Common myeloid progenitor, CD34-positive (primary cell): ENCODE measurements at places on chromosomes 1 and 21.

DNA sequence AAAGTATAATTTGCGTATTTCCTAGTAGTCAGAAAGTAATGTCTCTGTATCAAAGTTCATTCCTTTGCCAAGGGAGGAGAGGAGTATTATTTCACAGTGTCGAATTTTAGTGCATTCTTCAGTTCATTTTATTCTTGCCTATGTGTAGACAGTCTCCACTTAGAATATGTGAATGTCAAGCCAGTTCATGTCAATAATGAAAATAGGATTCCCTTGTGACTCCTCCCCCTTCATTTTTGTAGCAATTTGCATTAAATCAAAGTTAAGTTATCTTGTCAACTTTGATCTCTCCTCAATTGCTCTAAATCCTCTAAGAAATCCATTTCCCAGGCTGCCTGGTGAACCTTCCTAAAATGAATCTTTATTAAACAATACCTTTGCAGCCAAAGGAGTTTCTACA lies 179.1 kb downstream of the SLC44A5 start:
- DNase-seq, result no peak

DNA sequence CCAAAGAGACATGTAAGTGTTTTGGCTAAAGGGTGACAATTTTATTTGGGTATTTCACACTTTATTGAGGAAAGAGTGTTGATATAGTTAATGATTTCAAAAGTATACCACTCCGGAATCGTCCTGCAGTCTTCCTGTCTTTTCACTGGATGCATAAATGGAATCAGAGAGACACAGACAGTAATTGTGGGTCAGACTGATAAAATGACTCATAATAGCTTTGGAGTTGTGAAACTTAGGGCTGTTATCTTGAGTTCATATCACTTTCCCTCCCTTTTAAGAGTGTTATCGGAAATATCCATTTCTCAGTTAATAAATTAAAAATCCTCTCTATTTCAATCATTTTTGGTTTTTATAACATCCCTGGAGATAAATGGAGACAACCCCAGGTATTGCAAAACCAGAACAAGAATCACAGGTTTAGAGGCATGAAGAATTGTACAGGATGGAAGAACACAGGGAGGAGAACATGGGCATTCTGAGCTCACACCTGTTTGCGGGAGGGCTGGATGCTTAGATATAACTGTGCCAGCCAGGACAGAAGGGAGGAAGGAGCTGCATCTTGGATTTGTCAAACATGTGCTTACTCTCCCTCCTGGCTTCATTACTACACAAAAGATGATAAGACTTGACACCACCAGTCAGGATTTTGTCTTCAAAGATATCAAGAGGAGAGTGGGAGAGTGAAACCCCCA lies 185.4 kb downstream of the LMO4 start:
- no peak for DNase-seq

DNA sequence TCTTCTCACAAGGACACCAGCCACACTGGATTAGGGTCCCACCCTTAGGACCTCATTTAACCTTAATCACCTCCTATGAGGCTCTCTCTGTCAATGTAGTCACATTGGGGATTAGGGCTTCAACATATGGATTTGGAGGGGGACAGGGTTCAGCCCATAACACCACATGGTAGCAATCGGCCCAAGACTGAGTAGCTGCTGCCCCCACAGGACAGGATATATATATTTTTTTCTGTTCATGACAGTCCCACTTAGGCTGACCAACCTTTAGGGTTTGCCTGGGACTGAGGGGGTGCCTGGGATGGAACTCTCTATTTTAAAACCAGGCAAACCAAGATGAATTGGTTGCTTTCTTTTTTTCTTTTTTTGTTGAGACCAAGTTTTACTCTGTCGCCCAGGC lies 8.2 kb upstream of the ACTL8 start:
- no peak for DNase-seq

DNA sequence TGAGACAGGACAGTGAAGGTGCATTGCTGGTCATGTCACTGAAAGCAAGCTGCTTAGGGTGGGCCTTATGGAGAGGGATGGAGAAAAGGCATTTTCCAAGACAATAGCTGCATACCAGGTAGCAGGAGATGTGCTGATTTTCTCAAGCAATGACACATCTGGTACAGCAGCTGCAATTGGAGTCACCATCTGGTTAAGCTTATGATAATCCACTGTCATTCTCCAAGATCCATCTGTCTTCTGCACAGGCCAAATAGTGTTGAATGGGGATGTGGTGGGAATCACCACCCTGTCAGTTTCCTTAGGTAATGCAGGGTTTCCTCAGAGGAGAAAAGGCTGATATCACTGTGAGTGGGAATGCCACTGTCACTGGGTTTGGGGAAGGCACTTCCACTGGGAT lies 54.6 kb downstream of the ADSS2 start:
- DNase-seq, result no peak

- DNase-seq, result no peak
Observed at GRCh38 chr1:224789311-224789710, 140.2 kb upstream of the DNAH14 start.
